ENCODE measurements at places on chromosomes 13 and 19.

GRCh38 chr13:23673867-23674605 is 103.8 kb downstream of the TNFRSF19 start:
- no peak for DNase-seq

- DNase-seq = no peak
Measured at GRCh38 chr19:14265290-14266036, 59.5 kb upstream of the ADGRL1 start.

GRCh38 chr19:501646-502045 is 5.4 kb downstream of the MADCAM1 start:
- no peak for DNase-seq

GRCh38 chr13:25727250-25727649 is 324.6 kb downstream of the SHISA2 start:
- no peak for DNase-seq

DNA sequence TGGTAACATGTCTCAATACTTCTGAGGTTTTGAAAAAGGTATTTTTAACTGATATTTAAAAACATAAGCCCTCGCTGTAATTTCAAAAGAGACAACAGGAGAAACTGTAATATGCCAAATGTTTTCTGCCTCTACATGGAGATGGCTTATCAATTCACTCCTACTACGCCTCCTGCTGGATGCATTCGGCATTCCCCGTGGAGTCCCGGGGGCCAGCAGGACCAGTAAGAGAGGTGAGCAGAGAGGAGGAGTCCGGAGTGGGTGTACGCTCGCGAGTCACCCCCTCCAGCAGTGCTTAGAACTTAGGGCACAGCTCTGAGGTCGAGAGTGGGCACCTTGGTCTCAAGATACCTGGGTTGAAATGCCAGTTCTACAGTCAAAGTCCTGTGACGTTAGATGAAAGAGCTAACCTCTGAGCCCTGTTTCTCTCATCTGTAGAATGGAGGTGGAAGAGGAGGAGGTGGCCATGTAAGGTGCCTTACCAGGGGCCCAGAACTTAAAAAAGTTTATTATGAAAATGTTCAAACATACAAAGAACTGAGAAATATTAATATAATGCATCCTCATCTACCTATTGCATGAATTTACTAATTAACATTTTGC is 110.2 kb downstream of the STK24 start:
- DNase-seq = no peak

GRCh38 chr13:76672420-76672819 is 213.8 kb downstream of the KCTD12 start:
- no peak for DNase-seq

GRCh38 chr13:77697217-77698103 is at the start of gene SLAIN1:
Gene SLAIN1, plus strand, starts transcription at chr13:77697687. Its CDS starts 227 bp downstream, at chr13:77697914.
- no peak for DNase-seq

GRCh38 chr19:7450243-7451223 is 38.3 kb downstream of the PEX11G start:
- no peak for DNase-seq

- no peak for DNase-seq
Measured at GRCh38 chr13:110874508-110874960, 40.3 kb downstream of the ANKRD10 start.

DNA sequence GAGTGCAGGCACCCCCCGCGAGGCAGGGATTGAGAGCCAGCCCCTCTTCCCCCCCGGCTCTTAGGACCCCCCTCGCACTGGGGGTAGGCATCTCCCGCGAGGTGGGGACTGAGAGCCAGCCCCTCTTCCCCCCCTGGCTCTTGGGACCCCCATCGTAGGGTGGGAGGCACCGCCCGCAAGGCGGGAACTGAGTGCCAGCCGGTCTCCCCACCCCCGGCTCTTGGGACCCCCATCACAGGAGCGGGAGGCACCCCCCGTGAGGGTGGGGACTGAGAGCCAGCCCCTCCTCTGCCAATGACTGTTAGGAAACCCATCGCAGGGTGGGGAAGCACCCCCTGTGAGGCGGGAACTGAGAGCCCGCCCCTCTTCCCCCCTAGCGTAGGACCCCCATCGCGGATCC is 363.4 kb upstream of the SPRY2 start:
- no peak for DNase-seq

GRCh38 chr13:44917589-44918325 is 71.5 kb downstream of the NUFIP1 start:
- peak; percentile 98 for DNase-seq

DNA sequence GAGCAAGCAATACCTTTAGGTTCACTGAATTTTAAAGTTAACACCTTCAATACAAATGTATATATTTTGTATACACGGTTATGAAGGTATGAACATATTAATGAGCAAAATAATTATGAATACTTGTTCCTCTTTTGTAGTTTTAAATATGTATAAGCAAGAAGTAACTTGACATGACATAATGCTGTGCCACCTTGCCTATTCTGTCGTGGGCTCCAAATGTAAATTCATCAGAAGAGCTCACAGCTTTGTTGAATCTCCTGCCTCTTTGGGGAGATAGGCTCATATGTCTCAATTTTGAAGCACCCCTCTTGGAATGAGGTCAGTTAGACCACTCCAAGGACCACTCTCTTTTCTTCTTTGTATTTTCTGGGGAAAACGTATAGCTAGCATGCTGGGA is 59.3 kb downstream of the LRCH1 start:
- DNase-seq = no peak

GRCh38 chr13:59568306-59568705 is 595.4 kb downstream of the DIAPH3 start:
- DNase-seq = no peak

- no peak for DNase-seq
Measured at GRCh38 chr19:2055931-2056836, 5.1 kb upstream of the MKNK2 start.

DNA sequence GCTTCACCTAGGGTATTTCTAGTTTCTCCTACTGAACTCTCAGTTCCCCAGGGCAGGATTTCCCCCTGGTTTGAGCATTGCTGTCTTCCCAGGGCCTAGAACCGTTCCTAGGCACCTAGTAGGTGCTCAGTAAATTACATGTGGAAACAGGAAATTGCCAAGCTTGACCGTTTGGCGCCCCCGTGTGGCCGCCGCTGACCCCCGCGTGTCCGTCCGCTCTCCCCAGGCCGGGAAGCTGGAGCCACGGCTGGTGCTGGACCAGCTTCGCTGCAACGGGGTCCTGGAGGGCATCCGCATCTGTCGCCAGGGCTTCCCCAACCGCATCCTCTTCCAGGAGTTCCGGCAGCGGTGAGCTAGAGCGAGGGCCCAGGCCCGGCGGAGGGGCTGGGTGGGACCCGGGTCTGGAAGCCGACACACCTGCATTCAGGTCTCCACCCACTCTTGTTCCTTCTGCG is 55.5 kb downstream of the MYH14 start:
- DNase-seq = peak; percentile 3

GRCh38 chr19:34408411-34408810 is 4.2 kb downstream of the PDCD2L start:
- no peak for DNase-seq

DNA sequence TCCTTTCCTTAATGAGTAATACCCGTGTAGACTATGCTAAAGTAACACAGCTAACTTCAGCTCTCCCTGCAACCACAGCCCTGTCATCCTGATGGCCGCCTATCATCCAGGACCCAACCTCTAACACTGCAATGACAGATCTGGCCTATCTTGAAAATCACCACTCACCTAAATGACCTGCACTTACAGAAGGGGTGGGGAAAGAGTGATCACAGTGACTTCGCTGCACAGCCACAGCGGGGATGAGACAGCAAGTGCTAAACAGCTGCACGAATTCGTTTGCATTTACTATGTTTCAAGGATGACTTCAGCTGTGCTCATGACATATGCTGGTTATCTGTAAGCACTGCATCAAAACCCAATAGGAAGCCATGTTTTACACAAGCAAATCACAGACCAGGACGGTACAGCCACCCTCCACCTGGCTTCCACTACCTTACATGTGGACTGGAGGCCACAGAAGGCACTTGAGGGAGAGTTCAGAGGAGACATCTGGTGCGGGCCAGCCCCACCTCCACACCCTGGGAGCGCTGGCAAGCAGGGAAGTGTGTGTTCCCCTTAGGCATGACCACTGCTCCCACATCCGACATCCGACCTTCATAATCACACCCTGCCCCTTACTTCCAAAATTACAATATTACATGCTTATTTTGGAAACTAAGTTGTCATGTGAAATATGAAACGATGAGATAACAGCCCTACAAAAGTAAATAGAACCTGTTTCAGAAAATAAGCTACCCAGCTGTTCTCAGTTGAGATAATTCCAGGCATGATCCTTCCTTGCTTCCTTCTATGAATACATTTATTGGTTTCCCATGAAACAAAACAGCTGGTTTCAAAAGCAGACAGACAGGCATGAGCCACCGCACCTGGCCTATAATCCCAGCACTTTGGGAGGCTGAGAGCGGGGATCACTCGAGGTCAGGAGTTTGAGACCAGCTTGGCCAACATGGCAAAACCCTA is 95.7 kb downstream of the STK24 start:
- DNase-seq = peak; percentile 9

DNA sequence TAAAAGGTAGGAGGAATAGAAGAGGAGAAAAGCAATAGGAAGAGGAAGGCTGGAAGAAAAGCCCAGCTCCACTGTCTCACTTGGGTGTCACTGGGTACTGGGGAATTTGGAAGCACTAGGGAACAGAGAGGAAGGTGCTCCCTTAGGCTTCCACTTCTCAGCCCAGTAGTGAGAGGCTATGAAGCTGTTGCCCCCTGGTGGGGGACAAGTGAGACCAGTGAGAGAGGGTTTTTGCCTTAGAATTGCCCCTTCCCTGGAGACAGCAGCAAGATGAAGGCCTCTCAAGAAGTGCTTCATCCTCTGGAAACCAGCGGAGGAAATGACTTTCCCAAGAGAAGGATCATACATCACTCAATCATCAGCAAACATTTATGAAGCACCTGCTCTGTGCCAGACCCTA is 4.7 kb upstream of the ZNF606 start:
- no peak for DNase-seq

GRCh38 chr13:21894091-21894490 is 223.2 kb downstream of the FGF9 start:
- no peak for DNase-seq

- DNase-seq = no peak
Measured at GRCh38 chr19:48918071-48918470, 15.4 kb upstream of the DHDH start.

DNA sequence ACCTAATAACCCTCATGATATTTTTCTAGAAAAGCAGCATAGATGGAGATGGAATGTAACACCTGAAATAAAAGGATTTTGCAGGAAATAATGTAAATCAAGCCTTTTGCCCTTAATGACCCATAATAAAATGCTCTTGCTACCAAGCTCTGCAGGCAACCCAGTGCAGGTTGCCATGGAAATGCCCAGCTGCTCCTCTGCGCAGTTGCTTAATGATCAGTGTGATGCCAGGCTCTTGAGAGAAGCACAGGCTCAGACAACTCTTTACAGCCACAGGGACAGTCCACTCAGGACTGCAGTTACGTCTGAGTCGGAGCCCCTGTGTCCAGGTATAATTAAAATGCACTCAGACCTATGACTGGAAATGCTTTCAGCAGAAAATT is 165.5 kb downstream of the LACC1 start:
- no peak for DNase-seq

DNA sequence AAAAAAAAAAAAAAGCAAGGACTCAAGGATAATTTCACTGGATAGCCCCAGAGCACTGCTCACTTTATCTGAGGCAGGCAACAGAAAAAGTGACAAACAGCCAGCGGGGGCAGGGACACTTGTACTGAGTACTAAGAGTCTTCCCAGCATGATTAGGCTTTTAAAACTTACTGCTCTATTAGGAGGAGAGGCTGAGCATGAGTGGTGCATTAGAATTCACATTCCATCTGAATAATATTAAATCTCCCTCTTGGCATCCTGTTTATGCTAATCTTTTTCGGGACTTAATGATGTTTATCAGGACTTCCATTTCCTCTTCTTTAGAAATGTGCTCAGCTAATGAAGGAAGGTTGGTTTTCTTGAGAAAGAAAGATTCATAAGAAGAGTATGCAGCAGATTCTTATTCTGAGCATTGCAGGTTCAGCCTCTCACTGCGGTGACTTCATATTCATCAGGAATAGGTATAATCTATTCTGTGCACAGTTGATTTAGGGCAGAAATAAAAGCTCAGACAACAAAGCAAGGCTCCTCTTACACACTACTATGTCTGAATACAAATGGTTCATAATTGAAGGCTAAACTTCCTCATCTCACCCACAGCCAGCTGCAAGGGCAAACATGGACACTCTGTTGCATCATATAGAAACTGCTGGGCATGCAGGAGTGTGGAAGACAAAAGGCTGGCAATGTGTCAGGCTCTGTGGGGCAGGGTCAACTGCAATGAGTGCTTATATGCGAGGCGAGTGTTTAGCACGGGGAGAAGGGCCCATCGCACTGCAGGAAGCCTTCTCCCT is 107.0 kb downstream of the KL start:
- peak; percentile 29 for DNase-seq

GRCh38 chr13:80436571-80437169 is 95.7 kb upstream of the SPRY2 start:
- DNase-seq = no peak

GRCh38 chr13:113862931-113863523 is 849 bp downstream of the GAS6 start:
- DNase-seq = no peak

DNA sequence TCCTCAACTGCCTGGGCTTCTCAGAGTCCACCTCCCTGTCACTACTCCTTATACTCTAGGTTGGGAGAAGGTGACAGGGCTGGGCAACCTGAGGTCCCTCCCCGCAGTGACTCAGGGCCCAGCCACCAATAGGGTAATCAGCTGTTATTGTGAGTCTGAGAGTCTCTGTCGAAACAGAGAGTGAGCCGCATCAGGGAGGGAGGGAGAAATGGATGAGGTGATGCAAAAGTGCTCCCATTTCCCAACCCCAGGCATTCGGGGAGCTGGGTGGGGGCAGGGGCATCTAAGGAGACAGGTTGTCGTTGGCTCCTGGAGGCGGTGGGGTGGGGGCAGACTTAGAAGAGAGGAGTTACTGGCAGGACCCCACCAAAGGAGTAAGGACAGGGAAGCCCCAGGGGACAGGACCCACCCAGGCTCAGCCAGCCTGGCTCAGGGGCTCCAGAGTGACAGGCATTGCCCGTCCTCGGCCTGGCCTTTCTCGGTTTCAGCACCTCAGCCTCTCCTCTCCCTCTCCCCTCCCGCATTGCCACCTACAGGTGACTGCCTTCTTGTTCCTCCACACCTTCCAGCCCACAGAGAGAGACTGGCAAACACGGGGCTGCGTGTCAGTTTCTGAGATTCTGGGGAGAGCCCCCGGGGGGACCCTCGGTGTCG is at the start of gene DMKN:
Gene DMKN, minus strand, starts transcription at position 22 of the 654 bp plus-strand sequence. CDS start 174 bp downstream, outside the sequence.
- DNase-seq = no peak

- no peak for DNase-seq
Measured at GRCh38 chr13:45788011-45788410, 63.5 kb downstream of the SIAH3 start.

GRCh38 chr19:50555450-50556281 is 12.6 kb downstream of the LRRC4B start:
- no peak for DNase-seq
